Left colon (tissue), 2 donors: ENCODE measurements at places on chromosomes 2 and 18.

DNA sequence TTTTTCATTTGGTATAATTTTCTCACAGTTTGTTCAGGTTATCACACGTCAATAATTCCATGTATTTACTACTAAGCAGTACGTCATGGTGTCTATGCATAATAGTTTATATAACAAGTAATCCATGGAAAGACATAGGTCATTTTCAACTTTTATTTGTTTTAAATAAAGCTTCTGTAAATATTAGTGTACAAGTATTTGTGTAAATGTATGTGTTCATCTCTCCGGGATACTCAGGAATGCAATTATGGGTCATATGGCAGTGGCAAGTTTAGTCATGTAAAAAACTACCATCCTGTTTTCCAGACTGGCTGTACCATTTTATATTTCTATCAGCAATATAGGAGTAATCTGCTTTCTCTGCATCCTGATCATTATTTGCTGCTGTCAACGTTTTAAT is 231.1 kb upstream of the ZNF804A start:
- DNase-seq = no peak

DNA sequence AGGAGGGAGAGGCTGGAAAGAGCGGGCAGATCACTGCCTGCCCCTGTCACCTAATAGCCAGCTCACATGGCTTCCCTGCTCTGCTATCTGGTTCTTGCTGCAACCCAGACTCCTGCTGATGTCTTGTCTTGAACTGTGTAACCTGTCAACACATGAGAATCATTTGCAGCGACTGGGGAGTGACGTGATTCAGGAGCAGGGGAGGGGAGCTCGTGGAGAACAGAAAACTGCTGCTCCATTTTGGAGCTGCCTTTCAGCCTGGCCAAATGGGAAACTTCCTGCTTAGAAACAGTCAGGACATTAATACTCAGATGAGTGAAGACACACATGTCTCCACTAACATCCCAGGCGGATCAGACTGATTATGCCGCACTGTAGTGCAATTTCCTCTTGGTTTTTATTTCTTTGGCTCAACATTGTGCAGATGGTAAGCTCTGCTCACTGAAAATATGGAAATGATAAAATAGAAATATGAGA is 38.1 kb downstream of the RPL37A start:
- no peak for DNase-seq

DNA sequence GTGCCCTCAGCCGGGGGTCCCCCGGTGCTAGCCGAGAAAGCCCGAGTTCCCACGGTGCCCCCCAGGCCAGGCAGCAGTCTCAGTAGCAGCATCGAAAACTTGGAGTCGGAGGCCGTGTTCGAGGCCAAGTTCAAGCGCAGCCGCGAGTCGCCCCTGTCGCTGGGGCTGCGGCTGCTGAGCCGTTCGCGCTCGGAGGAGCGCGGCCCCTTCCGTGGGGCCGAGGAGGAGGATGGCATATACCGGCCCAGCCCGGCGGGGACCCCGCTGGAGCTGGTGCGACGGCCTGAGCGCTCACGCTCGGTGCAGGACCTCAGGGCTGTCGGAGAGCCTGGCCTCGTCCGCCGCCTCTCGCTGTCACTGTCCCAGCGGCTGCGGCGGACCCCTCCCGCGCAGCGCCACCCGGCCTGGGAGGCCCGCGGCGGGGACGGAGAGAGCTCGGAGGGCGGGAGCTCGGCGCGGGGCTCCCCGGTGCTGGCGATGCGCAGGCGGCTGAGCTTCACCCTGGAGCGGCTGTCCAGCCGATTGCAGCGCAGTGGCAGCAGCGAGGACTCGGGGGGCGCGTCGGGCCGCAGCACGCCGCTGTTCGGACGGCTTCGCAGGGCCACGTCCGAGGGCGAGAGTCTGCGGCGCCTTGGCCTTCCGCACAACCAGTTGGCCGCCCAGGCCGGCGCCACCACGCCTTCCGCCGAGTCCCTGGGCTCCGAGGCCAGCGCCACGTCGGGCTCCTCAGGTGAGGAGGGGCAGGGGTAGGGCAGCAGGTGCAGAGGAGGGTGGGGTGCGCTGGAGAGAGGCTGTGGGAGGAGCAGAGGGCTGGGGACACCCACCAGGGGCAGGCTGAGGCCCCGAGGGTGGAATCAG is 14.1 kb upstream of the GMPPA start:
- no peak for DNase-seq

GRCh38 chr2:240434728-240435456 is 571 bp upstream of the GPC1 start:
- peak; percentile 88 for DNase-seq

DNA sequence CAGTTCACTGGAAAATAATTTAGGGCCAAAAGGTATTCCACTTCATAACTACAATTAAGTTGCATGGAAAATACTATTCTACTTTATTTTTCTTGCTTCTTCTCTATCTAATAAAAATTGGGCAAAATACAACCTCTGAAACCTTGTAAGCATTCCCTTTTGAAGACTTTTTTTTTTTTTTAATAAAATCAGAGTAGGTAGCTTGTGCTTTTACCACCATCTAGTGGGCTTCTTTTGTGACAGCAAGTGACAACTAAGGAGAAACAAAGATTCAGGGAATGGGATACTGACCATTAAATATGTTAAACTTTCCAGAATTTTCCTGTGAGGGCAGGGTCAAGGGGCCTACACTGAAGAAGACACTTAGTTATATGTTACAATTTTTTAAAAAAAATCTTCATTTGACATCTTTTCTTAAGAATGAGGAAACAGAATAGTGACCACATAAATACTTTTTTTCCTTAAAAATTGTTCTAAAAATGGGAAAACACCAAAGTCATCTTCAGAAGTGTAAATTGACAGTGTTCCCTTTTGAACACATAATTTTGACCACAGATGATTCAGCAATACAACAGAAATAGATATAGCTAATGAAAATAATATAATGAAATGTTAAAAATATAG is 1183.2 kb upstream of the ACVR2A start:
- no peak for DNase-seq

GRCh38 chr18:7317804-7318231 is 86.9 kb downstream of the LRRC30 start:
- no peak for DNase-seq

DNA sequence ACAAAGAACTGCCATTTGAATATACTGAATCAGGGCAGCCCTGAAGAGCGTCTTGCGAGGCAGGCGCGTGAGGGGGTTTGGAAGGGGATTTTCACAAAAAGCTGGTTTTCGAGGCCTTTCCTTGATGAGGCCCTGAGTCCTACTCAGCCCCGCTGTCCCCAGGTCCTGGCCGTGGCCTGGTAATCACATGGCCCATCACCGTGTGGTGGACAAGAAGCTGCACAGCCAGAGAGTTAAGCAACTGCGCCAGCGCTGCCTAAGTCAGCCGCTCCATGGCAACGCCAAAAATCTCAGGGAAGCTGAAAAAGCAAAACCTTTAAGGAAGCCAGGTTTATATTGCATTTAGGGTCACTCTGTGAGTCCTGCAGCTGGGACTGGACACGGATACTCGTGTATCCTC is 341.2 kb upstream of the MYT1L start:
- no peak for DNase-seq

DNA sequence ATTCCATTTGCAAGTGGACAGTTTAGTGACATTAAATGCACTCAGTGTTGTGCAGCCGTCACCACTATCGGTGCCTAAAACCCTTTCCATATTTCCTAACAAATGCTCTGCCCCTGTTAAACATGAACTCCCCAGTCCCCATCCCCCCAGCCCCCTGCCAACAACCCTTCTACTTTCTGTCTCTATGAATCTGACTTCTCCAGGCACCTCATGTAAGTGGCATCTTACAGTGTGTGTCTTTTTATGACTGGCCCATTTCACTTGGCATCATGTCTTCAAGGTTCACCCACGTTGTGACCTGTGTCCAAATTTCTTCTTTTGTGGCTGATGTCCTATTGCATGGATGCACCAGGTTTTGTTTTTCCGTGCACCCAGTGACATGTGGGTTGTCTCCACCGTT is 140.9 kb upstream of the GPC1 start:
- no peak for DNase-seq

DNA sequence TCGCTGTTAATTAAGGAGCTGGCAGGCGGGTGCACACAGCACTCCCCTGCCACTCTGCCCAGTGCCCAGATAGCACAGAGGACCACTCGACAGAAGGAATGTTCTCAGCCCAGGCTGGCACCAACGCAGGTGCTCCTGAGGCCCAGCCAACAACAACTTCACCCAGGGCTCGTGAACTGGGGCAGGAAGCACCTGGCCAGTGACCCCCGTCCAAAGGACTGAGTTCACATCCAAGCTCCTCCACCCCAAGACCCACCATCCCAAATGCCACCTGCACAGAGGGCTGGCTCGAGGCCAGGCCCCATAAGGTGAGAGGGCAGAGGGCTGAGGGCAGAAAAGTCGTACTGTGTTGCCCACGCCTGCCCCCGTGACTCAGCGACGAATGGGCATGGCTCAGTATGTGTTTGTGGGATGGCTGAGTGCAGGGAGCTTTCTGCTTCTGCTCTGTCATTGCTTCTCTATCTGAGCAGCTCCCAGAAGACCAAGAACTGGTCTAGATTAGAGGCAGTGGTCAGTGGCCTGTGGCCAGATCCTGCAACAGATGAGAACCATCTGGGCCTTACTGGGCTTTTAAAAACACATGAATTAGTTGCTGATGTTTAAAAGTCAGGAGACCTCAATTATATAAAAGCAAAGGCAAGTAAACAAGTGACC is 68.4 kb downstream of the POLR1A start:
- DNase-seq = peak; percentile 48

DNA sequence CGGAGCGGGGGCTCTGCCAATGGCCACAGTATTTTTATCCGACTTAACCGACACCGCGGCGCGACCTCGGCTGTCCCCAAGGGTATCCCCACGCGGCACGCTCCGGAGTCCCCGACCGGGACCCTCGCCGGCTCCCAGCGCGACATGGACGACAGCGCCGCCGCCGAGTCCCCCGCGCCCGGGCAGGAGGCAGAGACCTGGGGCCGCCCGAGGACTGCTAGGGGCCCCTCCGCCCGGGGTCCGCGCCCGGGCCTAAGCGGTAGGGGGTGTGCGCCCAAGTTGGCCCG is 468 bp downstream of the UXS1 start:
- DNase-seq = peak; percentile 33

DNA sequence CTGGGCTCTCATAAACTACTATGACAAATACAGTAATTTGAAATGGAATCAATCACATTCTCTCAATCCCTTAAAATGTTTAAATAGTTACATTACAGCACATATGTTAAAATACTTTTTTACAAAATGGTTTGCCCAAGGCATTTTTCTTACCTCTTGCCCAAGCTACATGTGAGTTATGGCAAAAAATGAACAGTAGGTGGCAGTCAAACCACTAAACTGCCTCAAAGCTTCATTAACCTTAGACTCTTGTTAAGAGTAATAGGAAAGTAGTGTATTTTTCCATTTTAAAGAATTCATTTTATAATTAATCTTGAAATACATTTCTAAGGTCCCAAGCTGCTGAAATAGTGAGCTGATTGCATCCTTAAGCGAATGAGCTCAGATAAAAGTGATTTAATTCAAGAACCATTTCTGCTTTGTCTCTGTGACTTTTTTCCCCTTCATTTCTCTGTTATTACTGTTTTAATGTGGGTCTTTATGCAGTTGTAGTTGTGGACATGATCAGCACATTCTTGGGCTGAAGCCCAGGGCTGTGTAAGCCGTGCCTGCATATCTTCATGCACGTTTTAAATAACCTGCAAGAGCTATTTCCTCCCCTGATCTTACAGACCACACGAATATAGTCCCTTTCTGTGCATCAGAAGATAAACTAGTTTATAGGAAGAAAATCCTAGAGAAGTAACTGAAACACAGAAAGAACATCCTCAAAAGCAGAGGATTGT is 311.8 kb downstream of the LNPK start:
- DNase-seq = no peak

DNA sequence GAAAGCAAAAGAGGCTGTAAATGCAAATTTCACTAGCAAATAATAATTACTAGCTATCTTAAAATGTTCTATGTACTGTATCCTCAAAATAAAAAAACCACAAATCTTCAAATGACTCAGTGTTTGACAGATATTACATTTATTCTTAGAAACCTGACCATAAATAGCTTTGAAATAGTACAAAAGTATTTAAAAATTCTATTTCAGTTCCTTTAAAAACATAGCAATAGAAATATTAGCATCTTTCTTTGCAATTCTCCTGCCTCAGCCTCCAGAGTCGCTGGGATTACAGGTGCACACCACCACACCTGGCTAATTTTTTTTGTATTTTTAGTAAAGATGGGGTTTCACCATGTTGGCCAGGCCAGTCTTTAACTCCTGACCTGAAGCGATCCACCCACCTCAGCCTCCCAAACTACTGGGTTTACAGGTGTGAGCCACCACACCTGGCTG is 50.6 kb downstream of the MSH6 start:
- DNase-seq = no peak

DNA sequence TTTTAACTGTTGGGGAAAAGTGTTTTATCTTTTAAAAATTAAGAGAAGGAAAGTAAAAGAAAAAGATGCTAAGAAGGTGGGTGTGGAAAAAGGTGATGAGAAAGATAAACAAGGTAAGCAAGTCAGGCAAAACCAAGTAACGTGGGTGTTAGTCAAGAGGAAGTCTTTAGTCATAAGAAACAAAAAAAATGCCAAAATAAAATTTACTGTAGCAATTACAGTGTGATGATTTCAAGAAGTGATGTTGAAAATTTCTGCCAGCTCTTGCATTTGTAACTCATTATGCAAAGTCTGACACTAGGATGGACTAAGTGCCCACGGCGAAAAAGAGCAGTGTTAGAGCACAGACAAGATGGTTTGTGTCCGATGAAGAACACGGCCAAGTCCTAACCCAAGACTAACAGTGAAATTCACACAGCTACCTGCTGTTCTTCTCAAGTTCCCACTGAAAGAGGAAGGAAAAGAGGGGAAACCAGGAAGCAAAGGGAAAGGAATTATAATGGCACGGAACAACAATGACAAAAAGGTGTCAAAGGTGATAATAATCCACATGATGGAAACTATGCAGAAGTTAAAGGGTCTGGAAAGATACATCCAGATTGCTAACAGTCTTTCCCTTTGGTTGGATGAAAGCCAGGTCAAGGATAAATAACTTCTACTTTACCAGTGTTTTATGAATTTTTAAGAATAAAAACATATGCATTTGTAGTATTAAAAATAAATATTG is 34.1 kb downstream of the NOL10 start:
- no peak for DNase-seq

- DNase-seq = no peak
Observed at GRCh38 chr2:148338541-148338940, 306.0 kb upstream of the EPC2 start.

- DNase-seq = no peak
Observed at GRCh38 chr2:15472133-15472532, 89.0 kb downstream of the NBAS start.

GRCh38 chr2:142285480-142285879 is 154.7 kb upstream of the LRP1B start:
- no peak for DNase-seq

DNA sequence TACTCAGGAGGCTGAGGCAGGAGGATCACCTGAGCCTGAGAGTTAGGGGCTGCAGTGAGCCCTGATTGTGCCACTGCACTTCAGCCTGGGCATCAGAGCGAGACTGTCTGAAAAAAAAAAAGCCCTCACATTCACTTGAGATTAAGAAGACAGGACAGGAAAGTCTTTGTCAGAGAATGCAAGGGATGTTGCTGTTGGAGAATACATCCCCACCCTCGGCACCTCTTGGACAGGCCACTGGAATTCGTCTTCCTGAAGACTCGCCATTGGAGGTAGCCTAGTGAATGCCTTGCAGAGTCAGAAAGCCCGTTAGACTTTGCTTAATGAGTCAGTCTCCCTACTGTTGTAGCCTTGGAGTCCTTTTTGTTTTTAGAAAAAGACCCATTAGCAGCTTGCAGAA is 205.6 kb downstream of the FAM210A start:
- DNase-seq = no peak

- DNase-seq = no peak
Observed at GRCh38 chr2:143246815-143247744, 117.9 kb downstream of the ARHGAP15 start.

GRCh38 chr2:152583512-152584229 is 133.6 kb downstream of the PRPF40A start:
- no peak for DNase-seq
